ENCODE measurements at places on chromosomes 6 and 20.

DNA sequence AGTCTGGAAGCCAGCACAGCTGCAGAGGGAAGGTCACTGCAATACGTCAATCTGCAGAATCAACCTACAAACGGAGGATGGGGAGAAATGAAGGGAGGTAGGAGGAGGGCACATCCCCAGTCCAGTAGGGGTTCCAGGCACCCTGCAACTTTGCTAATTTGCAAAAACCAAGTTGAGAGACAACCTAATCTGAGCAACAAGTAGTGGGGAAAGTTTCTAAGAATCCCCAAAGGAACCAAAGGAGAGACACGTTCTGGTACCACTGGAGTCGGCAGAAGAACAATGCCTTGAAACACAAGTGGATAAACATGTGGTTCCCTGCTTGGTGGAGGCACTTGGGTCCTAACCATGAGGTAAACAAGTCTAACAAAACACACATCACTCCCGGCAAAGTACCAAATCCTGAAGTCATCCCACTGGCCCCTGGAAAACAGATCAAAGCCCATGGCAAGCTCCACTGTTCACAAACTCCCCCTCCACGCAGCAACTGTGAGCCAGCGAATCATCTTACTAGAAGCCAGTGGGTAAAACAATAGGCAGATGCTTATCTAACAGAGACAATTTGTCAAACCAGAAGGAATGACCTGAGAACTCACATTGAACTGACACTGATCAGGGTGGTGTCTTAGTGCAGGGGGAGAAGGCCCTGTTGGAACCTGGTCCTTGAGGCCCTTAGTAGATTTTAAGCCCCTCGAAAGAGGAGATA, 4.7 kb downstream of the MRPS18A start:
- no peak for DNase-seq

DNA sequence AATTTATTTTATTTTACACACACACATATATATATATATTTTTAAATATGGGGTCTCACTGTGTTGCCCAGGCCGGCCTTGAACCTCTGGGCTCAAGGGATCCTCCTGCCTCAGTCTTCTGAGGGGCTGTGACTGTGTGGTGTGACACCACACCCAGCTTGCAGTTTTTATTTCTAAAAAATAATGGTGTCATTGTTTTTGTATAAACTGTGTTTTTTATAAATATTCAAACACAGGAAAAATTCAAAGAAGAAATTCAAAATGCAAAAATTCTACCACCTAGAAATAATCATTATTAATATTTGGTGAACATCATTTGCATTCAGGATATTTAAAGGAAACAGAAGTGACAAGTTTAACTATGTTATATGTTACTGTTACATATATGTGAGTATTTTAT, 3.1 kb downstream of the CCDC28A start:
- no peak for DNase-seq

- DNase-seq: no peak
These were observed 1142.8 kb upstream of the EYS start for GRCh38 chr6:66849843-66850242.

- DNase-seq: no peak
These were observed 516.5 kb downstream of the PRKN start for GRCh38 chr6:162211022-162211421.

GRCh38 chr20:4138056-4138455, 122.7 kb upstream of the RNF24 start:
- DNase-seq: no peak

DNA sequence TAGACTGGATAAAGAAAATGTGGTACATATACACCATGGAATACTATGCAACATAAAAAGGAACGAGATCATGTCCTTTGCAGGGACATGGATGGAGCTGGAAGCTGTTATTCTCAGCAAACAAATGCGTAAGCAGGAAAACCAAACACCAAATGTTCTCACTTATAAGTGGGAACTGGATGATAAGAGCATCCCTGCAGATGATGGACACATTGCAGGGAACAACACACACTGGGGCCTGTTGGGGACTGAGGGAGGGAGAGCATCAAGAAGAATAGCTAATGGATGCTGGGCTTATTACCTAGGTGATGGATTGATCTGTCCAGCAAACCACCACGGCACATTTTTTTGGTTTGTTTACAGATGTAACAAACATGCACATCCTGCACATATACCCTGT, 470.5 kb upstream of the CITED2 start:
- DNase-seq: no peak

GRCh38 chr20:54221353-54221752, 13.5 kb downstream of the PFDN4 start:
- DNase-seq: no peak
